ENCODE measurements at places on chromosomes 7 and 10.

DNA sequence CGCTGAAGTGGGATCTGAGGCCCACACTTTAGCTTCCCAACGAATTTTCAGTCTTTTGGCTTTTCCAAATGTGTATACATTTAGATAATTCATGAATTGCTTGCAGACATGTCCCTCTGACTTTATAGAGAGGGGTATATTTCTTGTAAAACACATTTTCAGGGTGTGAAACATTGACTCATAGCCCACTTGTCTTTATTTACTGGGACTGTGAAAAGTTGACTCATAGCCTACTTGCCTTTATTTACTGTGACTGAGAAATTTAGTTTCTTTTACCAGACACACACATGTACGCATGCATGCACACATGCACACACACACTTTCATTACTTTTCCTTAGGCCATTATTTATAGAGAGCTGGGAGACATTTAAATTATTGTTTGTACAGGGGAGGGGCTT lies 79.1 kb downstream of the VTI1A start:
- DNase-seq = peak; percentile 29

GRCh38 chr7:41882745-41883420 lies 180.0 kb upstream of the INHBA start:
- DNase-seq = no peak

DNA sequence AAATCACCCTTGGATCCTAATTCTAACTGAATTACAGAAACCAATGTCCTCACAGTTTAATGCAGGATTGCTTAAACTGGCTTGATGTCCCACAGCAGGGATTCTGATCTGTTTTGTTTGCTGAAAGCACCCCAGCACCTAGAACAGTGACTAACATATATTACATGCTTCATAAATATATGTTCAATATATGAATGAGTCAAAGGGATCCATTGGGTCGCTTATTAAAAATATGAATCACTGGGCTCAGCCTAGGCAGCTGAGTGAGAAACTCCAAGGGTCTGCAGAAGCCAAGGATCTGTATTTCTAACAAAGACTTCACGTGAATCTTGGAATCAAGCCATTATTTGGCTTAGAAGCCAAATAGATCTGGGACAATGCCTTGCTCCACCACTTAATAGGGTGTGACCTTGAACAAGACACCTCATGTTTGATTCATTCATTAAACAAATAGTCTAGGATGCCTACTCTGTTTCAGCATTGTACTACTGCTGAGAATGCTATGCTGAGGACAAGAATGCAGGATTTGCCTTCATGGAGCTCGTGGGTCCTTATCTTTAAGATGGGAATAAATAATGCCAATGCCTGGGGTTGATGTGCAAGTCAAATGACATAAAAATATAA lies 103.4 kb upstream of the DLX6 start:
- no peak for DNase-seq

GRCh38 chr10:28533571-28534304 lies 820 bp downstream of the WAC start:
- peak; percentile 59 for DNase-seq
